ENCODE measurements at places on chromosomes 11 and 22.

DNA sequence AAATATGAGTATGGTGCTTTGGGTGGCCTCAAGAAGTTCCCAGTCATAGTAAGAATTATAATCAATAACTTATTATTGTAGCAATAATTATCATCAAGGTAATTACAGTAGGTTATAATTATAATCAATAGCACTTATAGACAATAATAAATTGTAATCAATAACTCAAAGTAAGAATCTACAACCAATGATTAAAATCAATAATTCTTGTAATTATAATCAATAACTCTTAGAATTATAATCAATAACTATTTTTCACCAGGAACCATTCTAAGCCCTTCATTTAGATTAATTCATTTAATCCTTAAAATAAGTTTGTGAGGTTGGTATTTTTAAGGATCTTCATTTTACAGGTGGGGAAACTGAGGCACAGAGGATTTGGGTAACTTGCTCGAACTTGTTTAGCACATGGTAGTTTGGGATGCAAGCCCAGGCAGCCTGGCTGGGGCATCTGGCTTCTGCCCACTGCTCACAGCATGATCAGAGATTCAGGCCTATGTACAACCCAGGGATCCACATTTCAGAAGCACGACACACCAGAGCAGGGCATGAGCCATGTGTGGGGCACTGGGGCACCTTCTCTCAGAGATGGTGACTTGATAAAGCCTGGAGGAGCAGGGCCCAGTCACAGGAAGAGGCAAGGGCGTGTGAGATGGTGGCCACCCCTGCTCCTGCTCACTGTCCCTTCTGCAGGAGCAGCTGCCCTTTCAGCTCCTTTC lies 46.6 kb downstream of the SLC1A2 start:
- no peak for DNase-seq

GRCh38 chr11:12693479-12694182 lies 19.4 kb downstream of the TEAD1 start:
- peak; percentile 87 for DNase-seq

GRCh38 chr11:83027289-83027688 lies 44.4 kb downstream of the RAB30 start:
- no peak for DNase-seq

- no peak for DNase-seq
Measured at GRCh38 chr11:39968071-39968470, 1491.4 kb downstream of the LRRC4C start.

DNA sequence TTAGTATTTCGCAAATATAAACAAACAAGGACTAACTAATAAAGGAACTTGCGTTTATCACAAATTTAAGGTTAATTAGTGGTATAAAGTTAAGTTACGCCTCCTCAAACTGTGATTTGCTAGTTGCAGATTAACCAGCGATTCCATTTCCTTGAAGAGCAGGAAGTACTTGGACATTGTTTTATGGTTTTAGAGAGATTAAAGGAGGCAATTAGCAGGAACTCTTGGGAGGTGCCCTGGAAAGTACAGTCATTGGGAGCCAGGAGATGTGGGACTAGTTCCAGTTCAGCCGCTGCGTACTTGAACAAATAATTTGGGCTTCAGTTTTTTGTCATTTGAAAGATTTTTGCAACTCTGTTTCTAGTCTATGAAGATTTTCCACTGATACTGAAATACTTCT lies 3.3 kb downstream of the FAM118B start:
- no peak for DNase-seq

- no peak for DNase-seq
Measured at GRCh38 chr22:46196278-46196677, 46.0 kb downstream of the PPARA start.

DNA sequence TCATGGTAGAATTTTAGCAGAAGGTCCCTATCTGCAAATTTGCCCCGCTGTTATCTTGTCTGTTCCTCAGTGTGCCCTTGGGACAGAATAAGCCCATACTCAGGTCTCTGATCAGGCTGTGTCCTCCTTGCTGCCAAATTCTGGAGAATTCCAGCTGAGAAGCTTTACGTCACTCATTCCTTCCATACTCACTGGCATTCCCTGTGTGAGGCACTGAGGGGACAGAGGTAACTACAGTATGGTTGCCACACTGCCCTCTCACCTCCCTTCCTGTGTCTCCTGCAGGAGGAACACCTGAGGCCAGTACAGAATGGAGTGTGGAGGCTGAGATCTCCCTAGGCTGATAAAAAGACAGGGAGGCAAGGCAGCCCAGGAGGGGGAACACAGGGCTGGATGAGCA lies 31.5 kb downstream of the SHISA8 start:
- no peak for DNase-seq

GRCh38 chr11:130391711-130392110 lies 36.7 kb downstream of the ADAMTS8 start:
- DNase-seq: no peak

DNA sequence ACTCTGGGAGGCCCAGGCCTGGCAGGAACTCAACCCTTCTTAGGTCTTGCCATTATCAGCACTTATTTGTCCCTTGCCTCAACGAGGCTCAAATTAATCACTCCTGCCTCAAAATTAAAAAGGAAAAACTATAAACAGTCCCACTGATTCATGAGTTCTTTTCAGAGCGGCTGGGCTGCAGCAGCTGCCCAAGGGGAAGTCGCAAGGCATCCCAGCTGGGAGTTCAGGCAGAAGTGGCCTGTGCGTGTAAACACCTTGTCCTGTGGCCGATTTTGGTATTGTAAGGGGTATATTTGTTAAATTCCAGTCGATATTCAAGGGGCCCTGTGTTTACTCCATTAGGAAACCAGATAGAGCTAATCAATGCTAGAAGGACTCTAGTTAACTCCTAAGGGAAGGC lies 213.9 kb upstream of the CADM1 start:
- DNase-seq: no peak

GRCh38 chr11:33475993-33476392 lies 218.8 kb downstream of the HIPK3 start:
- DNase-seq: peak; percentile 93

DNA sequence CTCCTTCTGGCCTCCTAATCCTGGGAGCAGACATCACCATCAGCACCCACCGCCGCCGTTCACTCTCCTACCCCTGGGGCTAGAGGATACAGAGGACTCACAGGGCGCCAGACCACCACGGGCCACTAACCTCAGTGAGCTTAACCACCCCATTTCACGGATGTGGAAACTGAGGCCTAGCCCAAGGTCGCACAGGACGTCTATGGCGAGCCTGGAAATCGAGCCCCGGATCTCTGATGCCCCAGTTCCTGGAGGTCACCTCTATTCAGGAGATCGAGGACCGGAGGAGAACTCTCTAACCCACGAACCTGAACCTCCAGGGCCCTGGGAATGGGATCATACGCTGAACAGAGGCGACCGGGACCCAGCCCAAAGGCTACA lies 349 bp downstream of the TIMM10 start:
- no peak for DNase-seq

GRCh38 chr11:134034496-134035381 lies 34.1 kb upstream of the JAM3 start:
- DNase-seq: no peak

- DNase-seq: no peak
Measured at GRCh38 chr11:127203490-127203889, 202.9 kb upstream of the KIRREL3 start.

DNA sequence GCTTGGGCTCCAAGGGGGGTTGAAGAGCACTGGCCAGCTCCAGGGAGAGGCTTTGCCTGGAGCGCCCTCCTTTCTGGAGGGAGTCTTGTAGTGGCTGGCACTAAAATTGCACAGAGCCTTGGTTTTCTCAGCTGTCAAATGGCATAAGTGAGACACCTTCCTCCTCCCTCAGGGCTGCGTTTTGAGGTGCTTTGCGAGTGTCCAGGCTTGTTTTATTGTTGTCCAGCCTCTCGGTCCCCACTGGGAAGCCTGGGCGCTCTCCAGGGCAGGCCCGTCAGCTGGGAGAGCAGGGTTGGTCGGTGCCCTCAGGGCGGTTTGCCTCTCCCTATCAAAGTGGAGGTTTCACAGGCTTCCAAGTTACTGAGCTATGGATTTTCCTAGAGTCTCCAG lies 149.3 kb upstream of the B3GAT1 start:
- DNase-seq: no peak

DNA sequence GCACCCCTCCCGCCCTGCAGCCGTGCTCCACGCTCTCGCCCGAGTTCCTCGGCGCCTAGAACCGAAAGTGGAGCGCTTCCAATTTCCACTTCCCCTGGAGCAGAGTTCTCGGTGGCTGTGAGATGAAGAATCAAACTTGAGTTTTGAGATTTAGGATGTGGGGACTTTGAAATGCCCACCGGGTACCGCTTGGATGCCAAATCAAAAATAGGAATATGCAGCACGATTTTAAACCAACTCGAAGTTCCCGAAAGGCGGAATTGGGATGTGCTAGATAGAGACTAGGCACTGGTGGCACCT lies 569 bp downstream of the POLA2 start:
- peak; percentile 59 for DNase-seq

DNA sequence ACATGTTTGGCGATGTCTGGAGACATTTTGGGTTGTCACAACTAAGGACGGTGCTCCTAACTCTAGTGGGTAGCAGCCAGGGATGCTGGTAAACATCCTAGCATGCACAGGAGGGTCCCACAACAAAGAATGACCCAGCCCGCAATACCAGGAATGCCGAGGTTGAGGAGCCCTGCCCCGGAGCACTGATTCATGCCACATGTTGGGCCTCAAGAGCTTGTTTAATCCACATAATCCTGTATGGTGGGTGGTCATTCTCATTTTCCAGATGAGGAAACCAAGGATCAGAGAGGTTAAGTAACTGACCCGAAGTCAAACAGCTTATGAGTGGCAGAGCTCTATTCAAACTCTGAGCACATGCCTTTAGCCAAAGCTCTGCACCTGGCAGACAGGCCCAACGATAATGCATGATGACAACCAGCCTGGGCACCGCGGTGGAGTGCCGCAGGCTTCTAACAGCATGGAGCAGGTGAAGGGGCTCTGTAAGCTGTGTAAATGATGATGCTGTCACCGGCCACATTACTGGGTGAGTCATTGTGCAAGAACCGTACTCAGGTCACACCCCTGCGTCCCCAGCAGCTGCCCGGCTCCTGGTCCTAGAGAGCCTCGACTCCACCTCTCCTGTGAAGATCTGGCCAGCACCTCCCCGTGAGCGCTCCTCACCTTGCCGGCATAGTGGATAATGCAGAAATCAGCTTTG lies 58.6 kb downstream of the APOL1 start:
- DNase-seq: no peak

DNA sequence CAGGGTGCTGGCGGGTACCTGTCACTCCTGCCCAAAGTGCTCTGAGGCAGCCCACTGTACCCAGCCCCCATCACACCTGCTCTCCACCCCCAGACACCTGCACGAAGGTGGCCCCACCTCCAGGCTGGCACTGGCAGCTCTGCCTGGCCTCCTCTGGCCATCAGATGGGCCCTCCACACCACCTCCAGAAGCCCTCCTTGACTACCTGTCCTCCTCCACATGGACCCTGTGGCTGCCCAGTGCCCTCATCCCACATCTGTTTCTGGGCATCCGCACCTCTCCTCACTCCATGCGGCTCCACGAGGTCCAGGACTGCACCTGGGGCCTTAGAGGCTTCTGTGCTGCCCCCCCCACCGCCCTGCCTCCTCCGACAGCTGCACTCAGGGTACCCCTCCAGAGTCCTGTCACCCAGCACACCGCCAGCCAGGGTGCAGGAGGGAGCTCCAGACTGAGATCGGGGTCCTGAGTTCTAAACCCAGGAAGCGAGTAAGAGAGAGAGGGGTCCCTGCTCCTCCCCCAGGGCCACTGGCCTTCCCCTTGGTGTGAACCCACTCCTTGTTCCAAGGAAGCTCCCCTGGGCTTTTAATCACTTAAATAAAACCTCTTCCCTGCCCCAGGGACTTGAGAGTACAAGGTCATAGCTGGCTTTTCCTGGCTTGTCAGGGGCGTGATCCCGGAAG lies 1.7 kb downstream of the CTSD start:
- DNase-seq: no peak

- DNase-seq: peak; percentile 82
Measured at GRCh38 chr22:36433318-36434231, 45.8 kb upstream of the MYH9 start.

- DNase-seq: no peak
Measured at GRCh38 chr11:32594272-32594671, 10.6 kb downstream of the EIF3M start.

GRCh38 chr11:8784954-8785353 lies 102.4 kb downstream of the RPL27A start:
- no peak for DNase-seq

- no peak for DNase-seq
Measured at GRCh38 chr11:32082346-32082986, 8.4 kb upstream of the RCN1 start.

DNA sequence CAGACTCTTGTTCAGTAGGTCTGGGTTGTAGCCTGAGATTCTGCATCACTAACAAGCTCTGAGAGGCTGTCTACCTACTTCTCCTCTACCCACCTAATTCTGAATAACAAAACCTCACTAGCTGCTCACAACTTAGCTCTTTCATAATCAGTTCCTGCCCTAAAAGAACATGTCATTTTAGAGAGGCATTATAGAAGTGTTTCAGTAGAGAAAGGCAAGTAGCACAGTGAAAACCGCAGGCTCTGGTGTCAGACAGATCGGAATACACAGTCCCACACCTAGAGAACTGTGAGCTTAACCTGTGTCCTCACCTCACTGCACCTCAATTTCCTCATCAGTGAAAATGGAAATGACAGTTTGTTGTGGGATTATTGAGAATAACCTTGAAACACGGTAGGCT lies 1337.6 kb upstream of the TENM4 start:
- no peak for DNase-seq

DNA sequence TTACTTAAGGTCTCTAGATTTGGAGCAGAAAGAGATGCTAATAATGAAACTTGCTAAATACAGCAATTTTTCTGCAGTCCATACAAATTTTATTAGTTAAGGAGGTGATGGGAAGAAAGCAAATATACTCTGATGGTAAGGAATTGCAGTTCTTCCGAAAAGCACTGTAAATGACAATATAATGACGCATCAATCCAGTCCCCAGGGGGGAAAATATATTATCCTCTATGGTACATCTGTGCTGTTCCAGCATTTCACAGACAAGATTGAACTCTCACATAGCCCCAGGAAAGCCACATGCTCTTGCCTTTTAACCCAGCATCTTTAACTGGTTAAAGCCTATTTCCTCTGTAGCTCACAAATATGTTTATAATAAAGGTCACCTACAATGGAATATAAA lies 416.6 kb upstream of the CCDC90B start:
- DNase-seq: no peak

GRCh38 chr11:2570211-2570811 lies 125.5 kb downstream of the KCNQ1 start:
- DNase-seq: no peak

DNA sequence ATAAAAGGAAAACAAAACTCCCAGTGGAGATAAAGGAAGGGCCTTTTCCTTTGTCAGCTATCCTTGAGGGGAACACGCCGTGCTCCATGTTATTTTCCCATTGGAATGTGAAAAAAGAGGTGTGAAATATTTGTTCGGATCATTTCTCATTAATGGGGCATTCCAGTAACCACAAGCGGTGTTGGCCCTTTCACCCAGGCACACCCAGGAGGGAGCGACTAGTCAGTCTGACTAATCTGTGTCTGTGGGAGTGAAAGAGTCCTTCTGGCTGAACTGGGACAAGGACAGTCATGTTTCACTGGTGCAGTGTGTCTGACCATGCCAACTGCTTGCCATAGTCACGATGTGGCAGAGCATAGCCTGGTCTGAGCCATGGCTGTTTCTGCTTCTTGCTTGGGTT lies 13.0 kb upstream of the MYEOV start:
- peak; percentile 49 for DNase-seq

Data from lung (tissue), 17 donors.